Osteocyte (in vitro differentiated cells): ENCODE measurements at places on chromosomes 12 and 14. TPM values are rescaled to one million over a fixed set of nuclear protein-coding genes. Genes with fewer than 3 reads are reported as not detected.

DNA sequence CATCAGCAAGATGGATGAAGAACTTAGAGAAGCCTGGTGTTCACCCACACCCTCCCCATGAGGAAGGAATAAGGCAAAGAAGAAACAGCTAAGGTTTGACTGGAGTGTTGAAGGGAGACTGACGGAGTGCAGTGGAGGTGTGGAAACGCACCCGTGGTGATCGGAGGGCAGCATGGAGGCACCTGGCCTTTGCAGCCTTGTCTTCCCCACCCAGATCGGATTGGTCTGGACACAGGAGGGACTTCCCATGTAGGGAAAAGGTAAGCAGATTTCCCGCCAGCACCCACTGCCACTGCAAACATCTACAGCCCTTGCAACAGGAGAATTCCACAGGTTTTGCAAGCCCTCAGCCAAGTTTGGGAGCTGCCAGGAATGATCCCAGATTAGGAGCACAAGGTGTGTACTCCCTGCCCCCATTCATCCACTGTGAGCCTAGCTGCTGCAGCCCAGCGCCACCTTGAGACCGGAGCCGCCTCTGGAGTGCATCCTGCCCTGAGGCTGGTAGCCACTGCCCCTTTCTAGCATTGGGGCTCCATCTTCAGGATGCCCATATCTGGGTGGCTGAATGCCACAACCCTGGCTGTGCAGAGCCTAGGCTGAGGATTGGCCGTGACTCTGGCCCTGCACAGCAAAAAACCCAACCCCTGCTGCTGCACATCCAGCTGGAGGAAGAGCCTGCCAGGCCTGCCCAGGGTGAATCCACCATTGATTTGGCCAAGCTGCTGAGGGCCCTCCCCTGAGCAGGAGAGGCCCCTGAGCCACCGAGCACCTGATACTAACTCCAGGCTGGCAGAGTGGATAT lies 411.1 kb downstream of the TMEM121 start:
- no peak overlapping the region for H3K27ac ChIP-seq
- no peaks in the 10 kb centered on the region for H3K36me3 ChIP-seq
- no peaks in the 10 kb centered on the region for H3K4me1 ChIP-seq

DNA sequence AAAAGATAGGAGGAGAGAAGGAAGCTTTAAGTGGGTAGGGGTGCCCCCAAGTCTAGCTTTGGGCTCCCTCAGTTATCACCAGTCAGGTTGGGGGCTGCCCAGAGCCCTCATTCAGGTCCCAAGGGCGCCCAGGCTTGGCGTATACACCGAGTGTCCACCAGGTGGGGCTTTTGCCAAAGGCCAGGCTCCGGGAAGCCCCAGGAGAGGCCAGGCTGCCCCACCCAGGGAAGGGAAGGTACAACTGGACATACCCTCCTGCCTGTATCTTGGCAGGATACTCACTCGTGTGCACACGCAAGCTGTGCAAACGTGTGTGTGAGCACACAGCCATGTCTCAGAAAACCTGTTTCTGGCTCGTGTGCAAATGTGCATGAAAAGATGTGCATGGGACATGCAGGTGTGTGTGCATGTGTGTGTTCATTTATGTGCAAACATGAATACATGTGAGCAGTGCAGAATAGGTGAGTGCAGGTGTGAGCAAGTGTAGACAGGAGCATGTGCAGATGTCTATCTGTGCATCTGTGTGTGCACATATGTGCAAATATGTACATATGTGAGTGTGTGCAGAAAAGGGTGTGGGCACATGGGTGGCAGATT lies 103.9 kb upstream of the MYL2 start:
- peaks cover 37% of the 10 kb centered on the region for H3K27me3 ChIP-seq
- no peak overlapping the region for H3K4me3 ChIP-seq
- DNase-seq: no peak
- H3K4me1 ChIP-seq: no peaks in the 10 kb centered on the region

DNA sequence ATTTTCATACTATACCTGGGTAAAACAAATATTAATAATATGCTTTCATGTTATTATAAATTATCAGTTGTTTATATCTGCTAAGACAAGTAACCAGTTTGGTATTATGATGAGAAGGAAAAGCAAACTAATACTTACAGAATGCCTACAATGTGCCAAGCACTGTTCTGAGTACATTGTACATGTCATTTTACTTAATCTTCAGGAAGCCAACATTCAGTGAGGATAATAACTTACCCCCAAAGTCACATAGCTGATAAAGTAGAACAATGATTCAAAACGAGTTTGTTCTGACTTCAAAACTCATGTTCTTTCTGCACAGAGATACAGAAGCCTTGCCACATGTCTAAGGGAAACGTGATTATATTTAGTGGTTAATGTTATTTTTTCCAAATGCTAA lies 89.0 kb upstream of the DIO2 start:
- H3K27ac ChIP-seq: no peak overlapping the region
- H3K27me3 ChIP-seq: no peaks in the 10 kb centered on the region
- H3K36me3 ChIP-seq: peaks cover 8% of the 10 kb centered on the region
- H3K4me3 ChIP-seq: no peak overlapping the region
- no peak for DNase-seq

DNA sequence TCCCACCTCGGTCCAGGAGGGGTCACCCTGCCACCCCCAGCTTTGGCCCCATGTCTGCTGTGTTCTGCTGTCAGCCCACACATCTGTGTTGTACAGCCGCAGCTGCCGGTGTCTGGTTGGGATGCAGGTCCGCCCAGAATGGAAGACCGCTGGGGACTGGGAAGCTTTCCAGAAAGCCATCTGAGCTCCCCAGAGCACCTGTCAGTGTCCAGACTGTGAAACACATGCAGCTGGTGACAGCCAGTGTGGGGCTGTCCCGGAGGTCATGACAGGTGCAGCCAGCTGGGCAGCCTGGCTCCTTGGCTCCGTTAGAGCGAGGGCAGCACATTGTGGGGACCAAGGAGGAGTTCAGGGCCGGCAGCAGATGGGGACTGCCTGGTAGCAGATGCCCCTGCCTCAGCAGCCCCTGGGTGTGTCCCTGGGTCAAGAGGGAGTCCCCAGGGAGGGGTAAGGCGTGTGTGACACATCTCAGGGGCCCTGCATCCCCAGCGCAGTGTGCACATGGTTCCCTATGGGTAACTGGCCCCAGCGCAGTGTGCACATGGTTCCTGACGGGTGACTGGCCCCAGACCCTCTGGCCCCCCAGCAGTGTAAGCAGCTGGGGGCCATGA lies 16.4 kb downstream of the CEP170B start:
- no peak for DNase-seq
- no peaks in the 10 kb centered on the region for H3K27me3 ChIP-seq
- peaks cover 3% of the 10 kb centered on the region for H3K4me1 ChIP-seq
- no peak overlapping the region for H3K4me3 ChIP-seq
- H3K27ac ChIP-seq: no peak overlapping the region
- H3K36me3 ChIP-seq: peaks cover 4% of the 10 kb centered on the region

- no peaks in the 10 kb centered on the region for H3K27me3 ChIP-seq
- no peak for DNase-seq
- no peaks in the 10 kb centered on the region for H3K36me3 ChIP-seq
- H3K4me1 ChIP-seq: peaks cover 25% of the 10 kb centered on the region
- no peak overlapping the region for H3K4me3 ChIP-seq
- H3K27ac ChIP-seq: no peak overlapping the region
These were observed 217.1 kb upstream of the BTG1 start for GRCh38 chr12:92362785-92363184.

- no peak for DNase-seq
- no peaks in the 10 kb centered on the region for H3K27me3 ChIP-seq
- H3K36me3 ChIP-seq: no peaks in the 10 kb centered on the region
- no peak overlapping the region for H3K27ac ChIP-seq
These were observed 49.7 kb downstream of the CCDC91 start for GRCh38 chr12:28239918-28240317.

DNA sequence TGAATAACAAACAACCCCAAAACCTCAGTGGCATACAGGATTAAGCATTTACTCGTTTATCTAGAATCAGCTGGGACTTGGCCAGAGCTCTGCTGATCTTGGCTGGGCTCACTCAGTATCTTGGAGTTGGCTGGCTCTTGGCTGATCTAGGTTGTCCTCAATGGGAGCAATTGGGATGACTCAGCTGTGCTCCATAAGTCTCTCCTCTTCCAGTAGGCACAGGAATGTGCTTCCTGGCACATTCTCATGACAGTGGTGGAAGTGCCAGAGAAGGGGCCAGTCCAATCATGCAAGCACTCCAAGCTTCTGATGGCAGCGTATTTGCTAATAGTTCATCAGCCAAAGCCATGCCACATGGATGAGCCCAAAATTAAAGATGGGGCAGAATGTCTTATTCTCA lies 41.7 kb upstream of the ANO4 start:
- H3K4me3 ChIP-seq: no peak overlapping the region
- peaks cover 2% of the 10 kb centered on the region for H3K27me3 ChIP-seq
- H3K4me1 ChIP-seq: no peaks in the 10 kb centered on the region
- no peak overlapping the region for H3K27ac ChIP-seq
- H3K36me3 ChIP-seq: no peaks in the 10 kb centered on the region

GRCh38 chr14:72644758-72645489 lies 249.0 kb downstream of the DPF3 start:
- H3K36me3 ChIP-seq: no peaks in the 10 kb centered on the region
- DNase-seq: no peak
- no peak overlapping the region for H3K4me3 ChIP-seq
- H3K4me1 ChIP-seq: peaks cover 30% of the 10 kb centered on the region
- no peaks in the 10 kb centered on the region for H3K27me3 ChIP-seq

- H3K27me3 ChIP-seq: no peaks in the 10 kb centered on the region
- H3K27ac ChIP-seq: no peak overlapping the region
- no peak for DNase-seq
- no peaks in the 10 kb centered on the region for H3K4me1 ChIP-seq
These were observed 39.1 kb downstream of the FNTB start for GRCh38 chr14:65025818-65026217.

- DNase-seq: no peak
- no peak overlapping the region for H3K27ac ChIP-seq
- no peak overlapping the region for H3K4me3 ChIP-seq
- no peaks in the 10 kb centered on the region for H3K27me3 ChIP-seq
- no peaks in the 10 kb centered on the region for H3K36me3 ChIP-seq
These were observed 130.6 kb downstream of the SLC15A4 start for GRCh38 chr12:128693115-128693514.

GRCh38 chr12:130791629-130792028 lies 47.4 kb downstream of the STX2 start:
- H3K27ac ChIP-seq: no peak overlapping the region
- H3K4me3 ChIP-seq: no peak overlapping the region
- peaks cover 40% of the 10 kb centered on the region for H3K36me3 ChIP-seq
- H3K27me3 ChIP-seq: no peaks in the 10 kb centered on the region
- peaks cover 11% of the 10 kb centered on the region for H3K4me1 ChIP-seq
- DNase-seq: no peak

DNA sequence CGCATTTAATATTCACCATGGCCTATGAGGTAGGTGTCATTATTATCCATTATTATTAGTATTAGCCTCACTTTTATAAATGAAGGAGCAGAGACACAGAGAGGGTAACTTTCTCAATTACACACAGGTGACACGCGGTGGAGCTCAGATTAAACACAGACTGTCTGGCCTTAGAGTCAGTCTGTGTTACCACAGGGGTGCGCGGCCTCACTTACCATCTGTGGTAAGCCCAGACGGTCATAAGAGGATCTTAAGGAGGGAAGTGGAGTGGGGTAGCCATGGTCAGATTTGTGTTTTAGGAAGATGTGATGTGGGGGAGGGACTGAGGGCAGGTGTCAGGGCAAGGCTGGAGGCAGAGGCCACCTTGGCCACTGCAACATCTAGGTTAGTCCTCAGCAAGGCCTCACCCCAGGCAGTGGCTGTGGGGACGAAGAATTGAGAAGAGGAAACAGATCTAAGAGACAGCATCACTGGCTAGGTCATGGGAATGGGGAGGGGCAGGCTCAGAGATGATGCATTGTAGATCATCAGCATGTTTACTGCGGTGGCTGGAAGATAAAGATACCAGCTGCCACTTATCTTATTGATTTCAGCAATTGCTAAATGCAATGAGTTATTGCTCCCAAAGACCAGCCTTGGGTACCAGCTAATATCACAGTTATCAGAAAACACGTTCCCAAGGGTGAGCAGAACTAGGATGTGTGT lies 67.1 kb downstream of the SERPINA3 start:
- no peak overlapping the region for H3K4me3 ChIP-seq
- peak; percentile 48 for DNase-seq
- no peaks in the 10 kb centered on the region for H3K27me3 ChIP-seq
- H3K36me3 ChIP-seq: no peaks in the 10 kb centered on the region
- peaks cover 14% of the 10 kb centered on the region for H3K4me1 ChIP-seq

DNA sequence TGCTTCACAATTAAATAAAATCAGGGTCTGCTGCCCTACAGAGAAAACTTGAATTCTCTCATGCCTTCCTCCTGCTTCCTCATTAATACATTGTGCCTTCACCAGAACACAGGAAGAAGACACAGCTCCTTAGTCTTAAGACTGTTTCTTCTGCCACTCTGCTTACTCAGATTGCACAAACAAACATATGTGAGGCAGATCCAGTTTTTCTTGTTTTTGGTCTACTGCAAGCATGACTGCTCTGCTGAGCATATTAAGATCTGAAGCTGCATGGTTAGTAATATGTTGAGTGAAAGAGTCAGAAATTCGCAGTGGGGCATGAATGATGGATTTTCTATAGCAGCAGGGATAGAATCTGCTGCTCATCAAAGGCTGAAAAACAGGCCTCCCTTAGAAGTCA lies 321.1 kb upstream of the STXBP6 start:
- no peak for DNase-seq
- H3K27me3 ChIP-seq: no peaks in the 10 kb centered on the region
- H3K4me1 ChIP-seq: no peaks in the 10 kb centered on the region
- H3K27ac ChIP-seq: no peak overlapping the region
- H3K36me3 ChIP-seq: no peaks in the 10 kb centered on the region

The SERPINA5 gene
- 0.16 TPM in 1 of 2 replicates, not detected in the other for total RNA-seq

The ANHX gene
- not detected in 2 replicates for total RNA-seq

The FOXG1 gene
- not detected in 2 replicates for total RNA-seq

The EGLN3 gene
- total RNA-seq: 0.37 and 0.38 TPM in 2 replicates

The CCDC196 gene
- total RNA-seq: not detected in 2 replicates

The RPS6KA5 gene
- 2.6 and 3.4 TPM in 2 replicates for total RNA-seq

The OASL gene
- 0.21 and 0.24 TPM in 2 replicates for total RNA-seq

The CD27 gene
- not detected in 2 replicates for total RNA-seq

The SYNDIG1L gene
- 0.26 TPM in 1 of 2 replicates, not detected in the other for total RNA-seq
